Aortic smooth muscle cell (primary cell): ENCODE measurements at places on chromosomes 13 and 19. TPM values are rescaled to one million over a fixed set of nuclear protein-coding genes. Genes with fewer than 3 reads are reported as not detected.

Gene BCAM
- total RNA-seq = 7.3 and 30.0 TPM in 2 replicates

Gene ADAMTS10
- 12.0 and 24.2 TPM in 2 replicates for total RNA-seq

Gene CACNG6
- total RNA-seq = 0.37 and 0.53 TPM in 2 replicates

Gene SLC1A5
- 30.6 and 48.9 TPM in 2 replicates for total RNA-seq
